ENCODE measurements at places on chromosomes 16 and 17.

- DNase-seq = no peak
Measured at GRCh38 chr16:3952737-3953131, 72.2 kb upstream of the CREBBP start.

GRCh38 chr16:77790009-77790372, 1.6 kb downstream of the VAT1L start:
- no peak for DNase-seq

GRCh38 chr17:55444471-55445441, 23.1 kb upstream of the MMD start:
- no peak for DNase-seq

GRCh38 chr16:1816396-1817275, 10.0 kb downstream of the HAGH start:
- DNase-seq = no peak

DNA sequence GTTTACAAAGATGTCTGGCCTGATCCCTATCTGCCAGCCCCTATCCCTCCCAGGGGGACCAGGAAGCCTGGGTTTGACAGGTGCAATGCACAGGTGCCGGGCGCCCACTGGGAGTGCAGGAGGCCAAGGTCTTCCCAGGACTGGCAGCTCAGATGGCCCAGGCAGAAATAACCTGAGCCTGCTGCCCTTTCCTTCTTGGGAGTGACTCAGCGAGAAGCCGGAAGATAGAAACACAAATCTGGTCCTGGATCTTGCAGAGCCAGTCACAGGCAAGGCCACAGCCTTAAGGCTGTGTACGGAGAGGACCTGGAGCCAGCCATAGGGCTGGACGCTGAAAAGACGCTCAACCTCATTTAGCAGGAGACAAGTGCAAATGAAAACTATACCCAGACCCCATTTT, 27.7 kb downstream of the GPR142 start:
- no peak for DNase-seq

- DNase-seq = no peak
Measured at GRCh38 chr17:30921544-30922196, at the start of gene ADAP2. Gene ADAP2, plus strand, starts transcription at chr17:30921945. Its CDS starts 70 bp downstream, at chr17:30922015.

Data from D721Med (cell line).